ENCODE measurements at places on chromosomes 2 and 18.

DNA sequence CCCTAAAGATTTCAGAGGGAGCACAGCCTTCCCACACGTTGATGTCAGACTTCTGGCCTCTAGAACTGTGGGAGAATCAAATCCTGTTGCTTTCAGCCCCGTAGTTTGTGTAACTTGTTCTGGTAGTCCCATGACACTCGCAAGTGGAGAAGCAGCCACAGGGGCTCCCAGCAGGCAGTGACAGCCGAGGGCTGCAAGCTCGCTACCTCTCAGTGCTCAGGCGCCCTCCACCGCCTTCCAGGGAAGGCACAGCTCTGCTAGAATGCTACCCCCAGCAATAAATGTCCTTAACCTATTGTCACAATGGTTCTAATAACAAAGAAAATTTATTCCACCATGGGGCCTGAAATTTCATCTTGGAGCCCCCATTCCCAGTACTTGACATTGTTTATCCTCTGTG lies 143.1 kb upstream of the ZNF236 start:
- DNase-seq: no peak

DNA sequence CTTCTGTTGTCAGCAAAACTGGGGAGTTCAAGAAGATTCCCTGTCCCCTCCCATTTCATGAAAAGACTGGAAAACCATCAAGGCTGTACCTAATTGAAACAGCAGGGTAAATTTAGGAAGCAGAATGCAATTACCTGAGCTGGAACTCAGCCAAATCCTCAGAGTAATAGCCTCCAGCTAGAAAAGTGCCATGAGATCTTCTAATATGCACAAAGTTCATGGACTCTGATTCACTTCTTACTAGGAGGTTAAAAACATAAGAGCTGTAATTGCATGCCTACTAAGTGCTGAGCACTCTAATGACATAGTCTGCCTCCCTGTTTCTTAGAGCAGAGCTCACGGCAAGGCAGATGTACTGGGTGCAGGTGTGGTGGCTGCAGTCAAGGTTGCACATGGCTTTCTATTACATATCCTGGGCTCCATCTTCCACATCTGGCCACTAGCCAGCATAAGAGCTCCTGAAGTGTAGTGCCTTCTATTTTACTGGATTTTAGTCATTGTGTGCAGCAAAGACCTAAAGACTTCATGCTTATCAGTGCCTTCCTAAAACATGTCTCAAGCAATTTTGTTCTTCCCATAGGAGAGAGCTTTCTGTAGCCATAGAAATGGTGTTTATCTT lies 341.7 kb downstream of the PTPRM start:
- no peak for DNase-seq

GRCh38 chr2:170218931-170219330 lies 41.0 kb downstream of the MYO3B start:
- DNase-seq: no peak

DNA sequence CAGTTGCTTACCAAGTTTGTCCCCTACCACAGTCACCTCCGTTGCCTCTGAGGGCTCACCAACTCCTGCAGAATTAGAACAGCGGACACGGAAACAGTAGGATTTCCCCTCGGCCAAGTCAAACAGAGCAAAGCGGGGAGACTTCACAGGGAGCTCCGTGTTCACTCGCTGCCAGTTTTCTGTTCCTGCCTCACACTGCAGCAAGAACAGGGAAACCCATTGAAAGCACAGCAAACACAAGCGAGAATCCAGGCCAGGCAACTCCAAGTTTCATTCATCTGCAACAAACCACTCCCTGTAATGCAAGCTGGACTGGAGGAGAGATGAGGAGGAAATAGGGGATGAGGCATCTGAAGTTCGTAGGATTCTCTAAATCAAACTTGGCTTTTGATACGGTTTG lies 84.2 kb downstream of the MYOM1 start:
- no peak for DNase-seq

DNA sequence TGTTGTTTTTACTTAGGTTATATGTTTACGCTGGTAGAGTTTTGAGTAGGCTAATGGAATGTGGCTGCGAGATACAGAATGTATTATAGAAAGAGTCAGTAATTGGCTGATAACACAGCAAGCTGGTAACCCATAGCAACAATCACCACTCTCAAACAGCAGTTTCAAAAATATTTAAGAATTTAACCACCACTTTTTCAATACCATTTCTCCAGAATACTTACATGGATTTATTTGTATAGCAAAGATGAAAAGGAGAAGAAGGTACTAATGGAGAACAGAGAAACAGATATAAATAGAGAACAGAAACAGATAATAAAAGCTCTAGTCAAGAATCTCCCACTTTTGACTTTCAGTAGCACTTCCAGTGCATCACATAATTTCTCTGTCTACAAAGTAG lies 188.3 kb upstream of the SLC39A10 start:
- DNase-seq: no peak

Measured in endothelial cell (in vitro differentiated cells).